ENCODE measurements at places on chromosomes 1 and 21. TPM values are rescaled to one million over a fixed set of nuclear protein-coding genes. Genes with fewer than 3 reads are reported as not detected.
A peak's percentile ranks its signal among the peaks of the same experiment; 100 is the strongest.

DNA sequence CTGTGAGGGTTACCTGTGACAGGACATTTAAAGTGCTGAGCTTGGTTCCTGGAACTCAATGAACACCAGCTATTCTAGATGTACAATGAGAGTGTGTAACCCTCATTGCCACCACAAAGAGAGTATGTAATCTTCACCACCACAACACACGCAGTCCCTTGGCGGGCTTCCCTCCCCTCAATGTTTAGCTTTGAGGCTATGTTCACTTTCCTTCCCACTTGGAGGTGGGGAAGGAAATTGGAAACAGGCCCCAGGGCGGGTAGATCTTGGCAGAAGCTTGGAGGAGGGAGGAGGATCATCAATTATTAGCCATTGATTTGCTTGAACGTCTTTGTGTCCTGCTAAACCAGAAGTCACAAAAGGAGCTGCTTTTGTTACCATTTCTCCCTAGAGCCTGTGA, 8.3 kb upstream of the COL16A1 start:
- no peak for DNase-seq
- no peaks in the 10 kb centered on the region for H3K36me3 ChIP-seq
- no peaks in the 10 kb centered on the region for H3K27me3 ChIP-seq
- peaks cover 48% of the 10 kb centered on the region for H3K4me1 ChIP-seq

DNA sequence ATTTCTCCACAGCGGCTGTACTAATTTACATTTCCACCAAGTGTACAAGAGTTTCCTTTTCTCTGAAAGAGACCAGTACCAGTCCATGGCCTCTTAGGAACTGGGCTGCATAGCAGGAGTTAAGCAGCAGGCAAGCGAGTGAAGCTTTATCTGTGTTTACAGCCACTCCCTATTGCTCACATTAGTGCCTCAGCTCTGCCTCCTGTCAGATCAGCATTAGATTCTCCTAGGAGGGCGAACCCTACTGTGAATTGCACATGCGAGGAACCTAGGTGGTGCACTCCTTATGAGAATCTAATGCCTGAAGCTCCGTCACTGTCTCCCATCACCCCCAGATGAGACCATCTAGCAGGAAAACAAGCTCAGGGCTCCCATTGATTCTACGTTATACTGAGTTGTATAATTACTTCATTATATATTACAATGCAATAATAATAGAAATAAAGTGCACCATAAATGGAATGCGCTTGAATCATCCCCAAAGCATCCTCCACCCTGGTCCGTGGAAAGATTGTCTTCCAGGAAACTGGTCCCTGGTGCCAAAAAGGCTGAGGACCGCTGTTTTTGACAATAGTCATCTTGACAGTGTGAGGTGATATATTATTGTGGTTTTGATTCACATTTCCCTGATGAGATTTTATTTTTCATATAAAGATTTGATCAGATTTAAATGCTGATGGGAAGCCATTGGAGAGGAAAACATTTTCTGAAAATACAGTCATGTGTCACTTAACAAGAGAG, 45.5 kb upstream of the MRPS6 start:
- H3K36me3 ChIP-seq, result no peaks in the 10 kb centered on the region
- H3K4me1 ChIP-seq, result no peaks in the 10 kb centered on the region
- no peak overlapping the region for H3K27ac ChIP-seq

- H3K4me1 ChIP-seq, result peaks cover 13% of the 10 kb centered on the region
- H3K27ac ChIP-seq, result no peak overlapping the region
- H3K27me3 ChIP-seq, result no peaks in the 10 kb centered on the region
- DNase-seq, result no peak
- no peaks in the 10 kb centered on the region for H3K36me3 ChIP-seq
- H3K4me3 ChIP-seq, result no peak overlapping the region
Measured at GRCh38 chr1:205124726-205125125, 2.9 kb upstream of the RBBP5 start.

GRCh38 chr1:204921855-204922516, 51.3 kb downstream of the NFASC start:
- H3K27me3 ChIP-seq, result peaks cover 69% of the 10 kb centered on the region
- no peak overlapping the region for H3K4me3 ChIP-seq
- H3K4me1 ChIP-seq, result no peaks in the 10 kb centered on the region
- no peak overlapping the region for H3K27ac ChIP-seq
- no peak for DNase-seq

DNA sequence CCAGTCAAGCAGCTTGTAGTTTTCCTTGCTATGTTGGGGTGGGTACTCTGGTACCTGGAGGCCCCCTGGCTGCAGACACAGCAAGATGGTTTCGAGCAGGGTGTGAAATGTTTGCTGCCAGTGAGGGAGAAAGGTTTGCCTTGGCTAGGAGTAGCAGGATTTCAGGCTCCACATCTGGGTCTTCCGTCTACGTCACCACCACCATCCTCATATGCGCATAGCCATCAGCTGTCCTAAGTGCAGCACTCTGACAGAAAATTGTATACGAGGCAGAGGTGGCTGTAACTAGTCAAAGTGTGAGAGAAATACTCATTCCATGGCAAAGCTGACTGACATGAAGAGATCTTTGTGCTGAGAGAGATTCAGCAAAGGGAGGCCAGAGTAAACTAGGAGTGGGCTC, 212.6 kb downstream of the NFIA start:
- no peak for DNase-seq
- H3K27ac ChIP-seq, result no peak overlapping the region
- H3K36me3 ChIP-seq, result no peaks in the 10 kb centered on the region
- H3K4me3 ChIP-seq, result no peak overlapping the region
- peaks cover 15% of the 10 kb centered on the region for H3K4me1 ChIP-seq
- H3K27me3 ChIP-seq, result no peaks in the 10 kb centered on the region

DNA sequence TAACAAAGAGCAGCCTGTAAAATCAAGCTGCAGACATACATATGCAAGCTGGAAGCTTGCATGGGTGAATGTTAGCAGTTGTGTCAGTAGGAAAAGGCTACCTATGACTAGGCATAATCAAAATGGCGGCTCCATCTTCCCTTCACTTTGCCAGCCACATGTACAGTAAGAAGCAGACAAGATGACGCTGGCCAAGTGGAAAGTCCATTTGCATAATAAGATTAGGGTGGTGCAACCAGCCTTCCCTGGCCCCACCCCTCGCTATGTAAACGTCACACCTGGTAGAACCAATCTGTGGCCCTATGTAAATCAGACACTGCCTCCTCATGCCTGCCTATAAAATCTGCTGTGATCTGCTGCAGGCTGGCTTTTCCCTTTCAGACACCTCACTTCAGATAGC, 171.9 kb upstream of the USP25 start:
- DNase-seq, result no peak
- no peaks in the 10 kb centered on the region for H3K36me3 ChIP-seq
- no peaks in the 10 kb centered on the region for H3K27me3 ChIP-seq
- H3K4me1 ChIP-seq, result no peaks in the 10 kb centered on the region
- H3K4me3 ChIP-seq, result no peak overlapping the region

Gene TMPRSS3
- total RNA-seq, result 4.3 TPM

Gene RPRD2
- 36.2 TPM for total RNA-seq

GRCh38 chr1:67336783-67337182, 29.1 kb downstream of the IL12RB2 start:
- no peak overlapping the region for H3K4me3 ChIP-seq
- no peaks in the 10 kb centered on the region for H3K36me3 ChIP-seq
- no peak overlapping the region for H3K27ac ChIP-seq

- peak overlapping the region; percentile 90 for H3K4me3 ChIP-seq
- no peaks in the 10 kb centered on the region for H3K36me3 ChIP-seq
- H3K4me1 ChIP-seq, result peaks cover 43% of the 10 kb centered on the region
- peak; percentile 90 for DNase-seq
Measured at GRCh38 chr1:43934101-43934985, 742 bp downstream of the ARTN start.

Gene SAMSN1
- total RNA-seq, result not detected

Gene COL8A2
- total RNA-seq, result 0.20 TPM

DNA sequence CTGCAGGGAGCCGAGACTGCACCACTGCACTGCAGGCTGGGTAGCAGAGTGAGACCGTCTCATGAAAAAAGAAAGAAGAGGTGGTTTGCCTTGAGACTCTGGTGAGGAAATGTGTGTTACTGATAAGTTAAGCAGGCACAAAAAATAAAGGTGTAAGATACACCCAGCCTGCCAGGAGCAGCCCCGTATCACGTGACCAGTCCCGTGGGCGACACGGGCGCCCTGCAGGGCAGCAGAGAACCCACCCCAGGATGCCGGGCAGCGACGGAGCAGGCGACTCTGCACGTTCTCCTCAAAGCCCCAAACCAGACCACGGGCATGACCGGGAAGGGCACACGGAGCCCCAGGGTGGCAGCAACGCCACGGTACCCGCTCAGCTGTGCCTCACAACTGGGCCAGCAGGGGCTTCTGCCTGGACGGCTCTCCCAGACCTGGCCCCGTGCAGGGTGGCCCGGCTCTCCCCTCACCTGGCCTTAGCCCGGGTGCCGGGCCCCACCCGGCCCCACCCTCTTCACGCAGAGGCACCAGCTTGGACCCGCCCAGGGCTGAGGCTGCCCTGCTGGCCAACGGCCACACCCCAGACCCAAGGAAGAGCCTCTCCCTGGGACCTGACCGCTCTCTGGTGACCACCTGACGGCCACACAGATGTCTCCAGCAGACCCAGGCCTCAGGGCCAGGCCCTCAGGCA, 8.1 kb upstream of the TNFRSF4 start:
- no peaks in the 10 kb centered on the region for H3K27me3 ChIP-seq
- no peaks in the 10 kb centered on the region for H3K36me3 ChIP-seq

DNA sequence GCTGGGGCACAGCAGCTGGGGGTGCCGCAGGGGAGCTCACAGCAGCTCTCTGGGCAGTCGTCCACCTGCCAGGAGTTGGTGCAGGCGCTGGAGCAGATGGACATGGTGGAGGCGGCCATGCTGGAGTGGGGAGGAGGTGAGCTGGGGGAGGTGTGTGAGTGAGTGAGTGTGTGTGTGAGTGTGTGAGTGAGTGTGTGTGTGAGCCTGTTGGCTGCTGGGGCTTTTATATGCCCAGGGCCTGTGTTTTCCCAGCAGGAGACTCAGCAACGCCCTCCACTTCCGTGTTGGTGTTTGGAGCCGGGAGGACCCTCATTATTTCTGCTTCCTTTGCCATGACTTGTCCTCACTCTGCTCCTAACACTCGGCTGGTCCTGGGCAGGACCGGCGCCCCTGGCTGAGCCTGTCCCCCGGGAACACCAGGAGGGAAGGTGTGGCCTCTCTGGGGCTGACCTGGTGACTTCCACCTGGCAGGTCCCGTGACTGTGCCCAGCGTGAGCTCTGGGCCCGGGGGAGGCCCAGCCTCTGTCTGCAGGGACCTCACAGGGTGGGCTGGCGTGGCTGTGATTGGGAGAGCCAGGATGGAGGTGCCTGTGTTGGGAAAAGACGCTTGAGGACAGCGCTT, at the start of gene KRTAP10-2:
Gene KRTAP10-2 (minus strand): TSS at position 166 of the 622 bp plus-strand sequence. CDS start 47 bp downstream, at position 119.
- no peak within 1 kb of the TSS for H3K27ac ChIP-seq
- H3K36me3 ChIP-seq, result no peaks in the 10 kb centered on the region
- H3K4me3 ChIP-seq, result no peak within 1 kb of the TSS
- peaks cover 73% of the 10 kb centered on the region for H3K27me3 ChIP-seq
- DNase-seq, result no peak
- no peaks in the 10 kb centered on the region for H3K4me1 ChIP-seq

Gene PGBD2
- 5.6 TPM for total RNA-seq

DNA sequence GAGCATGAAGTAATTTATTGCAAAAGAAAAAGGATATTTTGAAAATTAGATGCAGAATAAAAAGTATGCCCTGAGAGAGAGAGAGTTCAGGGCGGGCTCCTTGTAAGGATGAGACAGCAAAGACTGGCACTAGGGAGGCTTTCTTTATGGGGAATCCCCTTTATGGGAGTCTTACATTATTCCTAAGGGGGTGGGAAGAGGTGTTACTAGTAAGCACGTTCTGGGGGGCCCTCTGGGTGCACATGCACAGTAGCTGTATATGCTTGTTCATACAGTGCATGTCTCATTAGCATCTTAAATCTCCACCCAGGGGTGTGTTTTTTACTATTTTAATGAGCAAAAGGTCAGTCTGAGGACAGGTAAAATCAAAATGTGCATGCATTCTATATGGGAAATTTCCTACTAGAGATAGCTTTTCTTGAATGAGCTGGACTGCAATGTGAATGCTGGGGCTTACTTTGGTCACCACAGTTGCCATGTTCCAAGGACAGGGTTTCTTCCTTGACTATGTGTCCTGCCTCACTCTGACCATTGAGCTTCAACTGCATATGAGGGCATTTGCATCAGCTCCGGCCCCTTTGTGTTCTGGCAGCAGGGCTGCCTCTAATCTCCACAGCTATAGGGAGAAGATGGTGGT, 614.1 kb downstream of the NUF2 start:
- no peak for DNase-seq
- no peaks in the 10 kb centered on the region for H3K4me1 ChIP-seq
- H3K4me3 ChIP-seq, result no peak overlapping the region
- H3K27ac ChIP-seq, result no peak overlapping the region
- H3K36me3 ChIP-seq, result no peaks in the 10 kb centered on the region

GRCh38 chr1:22056936-22057335, 4.4 kb downstream of the CDC42 start:
- no peaks in the 10 kb centered on the region for H3K27me3 ChIP-seq
- H3K27ac ChIP-seq, result no peak overlapping the region
- peaks cover 10% of the 10 kb centered on the region for H3K4me1 ChIP-seq
- H3K4me3 ChIP-seq, result no peak overlapping the region
- peaks cover 9% of the 10 kb centered on the region for H3K36me3 ChIP-seq

GRCh38 chr1:58854576-58854975, 70.7 kb upstream of the JUN start:
- H3K36me3 ChIP-seq, result no peaks in the 10 kb centered on the region
- peaks cover 34% of the 10 kb centered on the region for H3K4me1 ChIP-seq
- DNase-seq, result peak; percentile 56
- no peak overlapping the region for H3K27ac ChIP-seq
- no peak overlapping the region for H3K4me3 ChIP-seq

- no peak for DNase-seq
- H3K27ac ChIP-seq, result no peak overlapping the region
- H3K4me1 ChIP-seq, result peaks cover 28% of the 10 kb centered on the region
- no peak overlapping the region for H3K4me3 ChIP-seq
- H3K27me3 ChIP-seq, result no peaks in the 10 kb centered on the region
- no peaks in the 10 kb centered on the region for H3K36me3 ChIP-seq
Measured at GRCh38 chr1:61428146-61428545, 296.8 kb downstream of the TM2D1 start.

GRCh38 chr1:176101951-176102642, 105.0 kb downstream of the COP1 start:
- H3K4me3 ChIP-seq, result no peak overlapping the region
- no peaks in the 10 kb centered on the region for H3K4me1 ChIP-seq
- H3K27me3 ChIP-seq, result no peaks in the 10 kb centered on the region

- no peak overlapping the region for H3K4me3 ChIP-seq
- no peak overlapping the region for H3K27ac ChIP-seq
- no peaks in the 10 kb centered on the region for H3K36me3 ChIP-seq
- no peaks in the 10 kb centered on the region for H3K4me1 ChIP-seq
Measured at GRCh38 chr1:151705753-151706463, 10.7 kb downstream of the CELF3 start.

DNA sequence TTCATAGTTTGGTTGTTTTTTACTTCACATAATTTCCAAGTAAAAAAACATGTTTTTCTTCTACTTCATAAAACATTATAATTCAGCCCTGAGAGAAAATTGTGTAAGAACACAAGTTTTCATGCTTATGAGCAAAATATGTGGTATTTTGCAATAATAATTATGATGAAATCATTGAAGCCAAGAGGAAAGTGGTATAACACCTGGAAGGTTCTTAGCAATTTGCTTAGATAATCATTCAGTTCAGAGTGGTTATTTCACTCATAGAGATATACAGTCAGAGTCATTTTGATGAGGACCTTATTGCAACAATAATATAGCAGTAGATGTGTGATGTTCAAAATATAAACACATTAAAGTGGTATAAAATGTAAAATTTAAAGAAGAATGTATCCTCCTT, 94.5 kb downstream of the PLPPR4 start:
- H3K4me3 ChIP-seq, result no peak overlapping the region
- H3K27me3 ChIP-seq, result no peaks in the 10 kb centered on the region
- DNase-seq, result no peak
- no peaks in the 10 kb centered on the region for H3K36me3 ChIP-seq

GRCh38 chr1:47794530-47794929, 202.7 kb downstream of the TRABD2B start:
- no peak overlapping the region for H3K27ac ChIP-seq
- no peaks in the 10 kb centered on the region for H3K36me3 ChIP-seq
- no peaks in the 10 kb centered on the region for H3K4me1 ChIP-seq
- H3K4me3 ChIP-seq, result no peak overlapping the region
- no peaks in the 10 kb centered on the region for H3K27me3 ChIP-seq
- DNase-seq, result no peak
